Small intestine (tissue), 16 donors: ENCODE measurements at places on chromosomes 7 and 10. TPM values are rescaled to one million over a fixed set of nuclear protein-coding genes. Genes with fewer than 3 reads are reported as not detected.

SEMA3E gene
- polyA plus RNA-seq = not detected

CRYGN gene
- not detected for polyA plus RNA-seq

GRCh38 chr7:155296788-155297516, 726 bp upstream of the INSIG1 start:
- peak overlapping the region; percentile 69 for H3K27ac ChIP-seq
- H3K4me3 ChIP-seq = peak overlapping the region; percentile 59

DNA sequence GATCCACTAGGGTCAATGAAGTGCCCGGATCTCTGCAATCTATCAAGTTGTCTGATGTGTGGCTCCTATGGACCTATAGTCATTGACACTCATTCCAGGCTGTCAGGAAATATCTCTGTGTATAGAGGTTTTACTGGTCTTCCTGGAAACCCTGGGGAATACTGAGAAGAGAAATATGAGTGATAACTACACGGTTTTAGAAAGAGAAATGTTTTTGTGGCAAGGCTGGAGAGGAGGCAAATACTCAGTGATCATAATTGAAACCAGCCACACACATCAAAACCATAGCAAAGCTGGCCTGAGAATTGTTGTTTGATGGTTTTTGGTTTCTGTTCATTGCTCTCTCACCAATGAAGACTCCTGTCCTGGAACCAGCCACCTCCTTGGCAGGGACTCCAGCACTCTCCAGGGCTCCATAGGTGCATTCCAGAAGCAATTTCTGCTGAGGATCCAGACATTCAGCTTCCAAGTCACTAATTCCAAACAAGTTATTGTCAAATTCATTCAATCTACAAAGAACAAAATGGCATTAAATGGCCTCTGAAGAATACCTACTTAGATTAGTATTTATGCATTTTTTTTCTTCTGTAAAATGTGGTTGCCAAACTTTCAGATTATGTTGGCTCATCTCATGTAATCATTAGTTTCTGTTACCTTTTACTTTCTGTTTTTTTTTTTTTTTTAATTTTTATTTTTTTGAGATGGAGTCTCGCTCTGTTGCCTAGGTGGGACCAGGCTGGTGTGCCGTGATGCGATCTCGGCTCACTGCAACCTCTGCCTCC, 108.6 kb upstream of the ABI1 start:
- DNase-seq = no peak
- no peak overlapping the region for H3K4me3 ChIP-seq
- no peaks in the 10 kb centered on the region for H3K27me3 ChIP-seq
- no peaks in the 10 kb centered on the region for H3K4me1 ChIP-seq

- H3K27ac ChIP-seq = no peak overlapping the region
- H3K4me1 ChIP-seq = peaks cover 20% of the 10 kb centered on the region
- no peaks in the 10 kb centered on the region for H3K27me3 ChIP-seq
- no peak overlapping the region for H3K4me3 ChIP-seq
- peaks cover 76% of the 10 kb centered on the region for H3K36me3 ChIP-seq
- DNase-seq = no peak
Observed at GRCh38 chr10:103645141-103646054, 151.9 kb downstream of the NEURL1 start.

- H3K4me3 ChIP-seq = no peak overlapping the region
- no peak for DNase-seq
- no peaks in the 10 kb centered on the region for H3K27me3 ChIP-seq
- H3K27ac ChIP-seq = no peak overlapping the region
Observed at GRCh38 chr10:43253461-43254198, 13.2 kb downstream of the RASGEF1A start.

GRCh38 chr10:34168439-34168838, 646.7 kb downstream of the PARD3 start:
- no peak for DNase-seq
- no peaks in the 10 kb centered on the region for H3K36me3 ChIP-seq
- no peak overlapping the region for H3K27ac ChIP-seq
- H3K4me1 ChIP-seq = no peaks in the 10 kb centered on the region

- peak; percentile 50 for DNase-seq
- H3K4me3 ChIP-seq = peak overlapping the region; percentile 100
- peak overlapping the region; percentile 94 for H3K27ac ChIP-seq
- H3K4me1 ChIP-seq = peaks cover 5% of the 10 kb centered on the region
- no peaks in the 10 kb centered on the region for H3K27me3 ChIP-seq
- H3K36me3 ChIP-seq = peaks cover 2% of the 10 kb centered on the region
Observed at GRCh38 chr10:110872984-110873923, 1.5 kb downstream of the PDCD4 start.
